Central memory CD8-positive, alpha-beta T cell (primary cell): ENCODE measurements at places on chromosomes 7 and 10.

DNA sequence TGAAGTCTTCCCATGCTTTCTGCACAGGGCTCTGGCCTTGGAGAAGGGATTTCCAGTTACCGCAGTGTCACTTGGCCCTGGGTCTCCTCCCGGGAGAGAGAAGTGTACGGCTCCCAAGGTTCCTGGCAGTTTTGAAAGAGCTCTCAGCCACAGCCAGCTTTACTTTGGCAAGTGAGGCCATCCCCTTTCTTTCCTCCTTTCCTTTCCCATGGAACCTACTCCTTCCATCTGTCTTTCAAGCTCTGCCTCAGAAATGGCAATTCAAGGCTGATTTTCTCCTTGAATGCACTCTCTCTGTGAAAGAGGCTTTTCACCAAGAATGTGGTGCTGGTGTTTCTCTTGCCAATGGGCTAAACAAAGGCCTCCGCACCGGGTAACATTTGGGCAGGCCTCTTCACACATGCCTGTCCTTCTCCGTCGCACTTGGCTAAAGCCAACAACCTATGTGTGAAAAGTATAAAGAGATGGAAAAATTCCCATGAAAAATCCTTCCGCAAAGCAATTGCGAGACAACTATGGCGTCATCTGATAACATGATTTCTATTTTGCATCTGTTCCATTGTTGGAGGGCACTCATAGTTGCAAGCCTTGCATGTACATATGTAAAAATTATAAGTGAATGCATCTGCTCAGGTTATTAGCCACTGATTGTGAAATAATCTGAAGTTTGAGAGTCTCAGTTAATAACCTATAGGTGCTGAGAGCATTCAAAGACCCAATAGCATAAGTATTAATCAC lies 125.4 kb downstream of the PFKFB3 start:
- DNase-seq, result no peak

GRCh38 chr7:76294344-76295024 lies 8.0 kb upstream of the HSPB1 start:
- no peak for DNase-seq

GRCh38 chr7:135161669-135162068 lies 8.8 kb downstream of the CYREN start:
- DNase-seq, result no peak

- no peak for DNase-seq
Measured at GRCh38 chr7:1233333-1234048, 819 bp downstream of the UNCX start.
